Endothelial cell (in vitro differentiated cells): ENCODE measurements at places on chromosomes 11 and 22.

- H3K4me3 ChIP-seq: no peak overlapping the region
- no peak for DNase-seq
- no peaks in the 10 kb centered on the region for H3K36me3 ChIP-seq
- no peaks in the 10 kb centered on the region for H3K4me1 ChIP-seq
These were observed 119.2 kb downstream of the PHF21B start for GRCh38 chr22:44890416-44891292.

GRCh38 chr11:31237819-31238760 lies 131.4 kb downstream of the DCDC1 start:
- H3K27me3 ChIP-seq: no peaks in the 10 kb centered on the region
- no peak for DNase-seq
- H3K27ac ChIP-seq: peak overlapping the region; percentile 75
- H3K36me3 ChIP-seq: no peaks in the 10 kb centered on the region
- no peak overlapping the region for H3K4me3 ChIP-seq
- peaks cover 5% of the 10 kb centered on the region for H3K4me1 ChIP-seq

DNA sequence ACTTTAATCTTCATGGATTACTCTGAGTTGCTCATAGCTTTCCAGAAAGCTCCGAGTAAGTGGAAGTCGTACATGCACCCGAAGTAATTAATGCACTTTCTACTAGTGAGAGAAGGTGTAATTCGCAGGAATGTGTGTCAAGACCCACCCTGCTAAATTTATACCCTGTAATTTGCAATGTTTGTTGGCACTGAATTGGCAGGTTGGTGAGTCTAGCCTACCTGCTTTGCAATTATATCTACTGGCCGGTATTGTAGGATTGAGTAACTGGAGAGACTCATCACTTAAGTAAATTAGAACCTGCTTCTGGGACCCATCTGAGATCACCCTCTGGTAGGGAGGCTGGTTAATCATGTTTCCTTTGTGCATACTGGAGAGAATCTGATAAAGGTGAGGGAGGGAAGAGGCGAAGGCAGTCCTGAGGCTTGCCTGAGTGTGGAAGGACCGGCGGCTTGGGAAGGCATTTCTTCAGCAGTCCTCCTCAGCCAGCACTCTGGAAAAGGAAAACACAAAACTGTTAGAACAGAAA lies 63.3 kb downstream of the LDLRAD3 start:
- H3K27me3 ChIP-seq: peaks cover 3% of the 10 kb centered on the region
- H3K4me3 ChIP-seq: no peak overlapping the region
- no peak overlapping the region for H3K27ac ChIP-seq
- no peak for DNase-seq
- H3K4me1 ChIP-seq: peaks cover 13% of the 10 kb centered on the region

- DNase-seq: peak; percentile 20
- H3K4me1 ChIP-seq: peaks cover 23% of the 10 kb centered on the region
- peak overlapping the region; percentile 89 for H3K27ac ChIP-seq
- peaks cover 8% of the 10 kb centered on the region for H3K36me3 ChIP-seq
- H3K4me3 ChIP-seq: peak overlapping the region; percentile 98
These were observed 1.1 kb upstream of the PITPNB start for GRCh38 chr22:27919942-27920755.

- H3K27me3 ChIP-seq: no peaks in the 10 kb centered on the region
- no peak for DNase-seq
- no peaks in the 10 kb centered on the region for H3K36me3 ChIP-seq
- H3K27ac ChIP-seq: no peak overlapping the region
- H3K4me3 ChIP-seq: no peak overlapping the region
These were observed 72.4 kb downstream of the ZNRF3 start for GRCh38 chr22:28955817-28956216.

DNA sequence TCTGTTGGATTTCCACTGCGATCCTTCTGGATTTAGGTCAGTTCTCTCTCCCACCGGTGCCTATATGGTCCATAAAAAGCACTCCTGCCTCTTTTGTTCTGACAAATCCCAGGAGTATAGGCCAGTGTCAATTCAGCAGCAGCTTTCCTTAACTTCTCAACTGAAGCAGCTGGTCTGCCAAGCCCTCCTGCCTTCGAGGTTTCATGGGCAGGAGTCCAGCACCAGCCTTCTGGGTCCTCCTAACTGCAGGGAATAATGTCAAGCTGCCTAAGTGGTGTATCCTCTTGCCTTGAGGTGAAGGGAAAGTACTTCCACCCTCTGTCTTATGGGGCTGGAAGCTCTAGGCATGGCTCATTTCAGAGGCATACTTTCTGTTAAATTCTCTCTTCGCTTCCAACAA lies 149.4 kb upstream of the NCAM1 start:
- peaks cover 6% of the 10 kb centered on the region for H3K27me3 ChIP-seq
- DNase-seq: no peak
- peaks cover 5% of the 10 kb centered on the region for H3K4me1 ChIP-seq
- no peak overlapping the region for H3K27ac ChIP-seq

- DNase-seq: no peak
- H3K27ac ChIP-seq: no peak overlapping the region
- H3K4me1 ChIP-seq: no peaks in the 10 kb centered on the region
- H3K27me3 ChIP-seq: no peaks in the 10 kb centered on the region
These were observed 36.4 kb downstream of the DEPDC5 start for GRCh38 chr22:31790240-31790639.

GRCh38 chr22:20646415-20646814 lies 127.5 kb upstream of the SERPIND1 start:
- peaks cover 7% of the 10 kb centered on the region for H3K4me1 ChIP-seq
- H3K4me3 ChIP-seq: no peak overlapping the region
- H3K36me3 ChIP-seq: peaks cover 4% of the 10 kb centered on the region
- no peak for DNase-seq
- no peak overlapping the region for H3K27ac ChIP-seq

- no peak overlapping the region for H3K27ac ChIP-seq
- H3K36me3 ChIP-seq: no peaks in the 10 kb centered on the region
- no peak overlapping the region for H3K4me3 ChIP-seq
- H3K4me1 ChIP-seq: no peaks in the 10 kb centered on the region
- no peak for DNase-seq
- no peaks in the 10 kb centered on the region for H3K27me3 ChIP-seq
These were observed 55.0 kb upstream of the ZBTB44 start for GRCh38 chr11:130369713-130370112.

GRCh38 chr11:120034881-120035630 lies 102.9 kb downstream of the TRIM29 start:
- no peak overlapping the region for H3K27ac ChIP-seq
- H3K27me3 ChIP-seq: peaks cover 5% of the 10 kb centered on the region
- peaks cover 4% of the 10 kb centered on the region for H3K4me1 ChIP-seq
- no peak overlapping the region for H3K4me3 ChIP-seq

- peaks cover 35% of the 10 kb centered on the region for H3K4me1 ChIP-seq
- DNase-seq: no peak
- peaks cover 4% of the 10 kb centered on the region for H3K27me3 ChIP-seq
- H3K27ac ChIP-seq: no peak overlapping the region
- peaks cover 33% of the 10 kb centered on the region for H3K36me3 ChIP-seq
These were observed 14.7 kb upstream of the PDE2A start for GRCh38 chr11:72688929-72689328.

DNA sequence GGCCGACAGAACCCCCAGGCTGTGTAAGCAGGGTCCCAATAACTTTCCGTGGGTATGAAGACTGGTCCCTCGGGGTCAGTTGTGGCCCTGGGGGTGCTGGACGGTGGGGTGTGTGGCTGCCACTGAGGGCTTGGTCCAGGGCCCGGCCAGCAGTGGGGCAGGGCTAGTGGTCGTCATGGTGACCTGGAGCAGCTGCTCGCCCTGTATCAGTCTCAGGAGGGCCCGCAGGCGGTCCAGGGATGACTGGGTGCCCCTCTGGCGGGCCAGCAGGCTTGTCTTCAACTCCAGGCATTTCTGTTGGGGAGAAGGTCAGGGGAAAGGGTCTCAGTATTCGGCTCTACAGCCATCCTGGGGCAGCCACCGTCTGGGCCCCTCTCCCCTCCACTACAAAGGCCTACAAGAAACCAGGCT lies 126.8 kb downstream of the PHF21B start:
- no peak overlapping the region for H3K4me3 ChIP-seq
- no peak overlapping the region for H3K27ac ChIP-seq
- no peaks in the 10 kb centered on the region for H3K4me1 ChIP-seq
- H3K36me3 ChIP-seq: peaks cover 4% of the 10 kb centered on the region
- no peak for DNase-seq

DNA sequence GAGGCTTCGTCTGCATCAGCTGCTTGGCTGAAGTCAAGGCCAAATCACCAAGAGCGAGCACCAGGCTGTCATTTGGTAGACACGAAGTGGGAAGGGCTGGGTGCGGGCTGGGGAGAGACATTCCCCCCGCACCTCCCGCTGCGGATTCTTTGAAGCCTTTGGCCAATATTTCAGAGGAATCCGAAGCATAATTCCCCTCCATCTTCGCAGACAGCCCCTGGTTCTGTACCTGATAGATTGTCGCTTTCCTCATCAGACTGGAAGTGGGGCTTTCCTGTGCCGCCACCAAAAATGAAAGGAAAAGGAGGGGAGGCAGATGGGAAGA lies 15.3 kb downstream of the BLID start:
- peaks cover 21% of the 10 kb centered on the region for H3K4me1 ChIP-seq
- H3K27ac ChIP-seq: peak overlapping the region; percentile 66
- no peaks in the 10 kb centered on the region for H3K36me3 ChIP-seq
- DNase-seq: peak; percentile 11
- H3K4me3 ChIP-seq: no peak overlapping the region
- H3K27me3 ChIP-seq: peaks cover 1% of the 10 kb centered on the region

DNA sequence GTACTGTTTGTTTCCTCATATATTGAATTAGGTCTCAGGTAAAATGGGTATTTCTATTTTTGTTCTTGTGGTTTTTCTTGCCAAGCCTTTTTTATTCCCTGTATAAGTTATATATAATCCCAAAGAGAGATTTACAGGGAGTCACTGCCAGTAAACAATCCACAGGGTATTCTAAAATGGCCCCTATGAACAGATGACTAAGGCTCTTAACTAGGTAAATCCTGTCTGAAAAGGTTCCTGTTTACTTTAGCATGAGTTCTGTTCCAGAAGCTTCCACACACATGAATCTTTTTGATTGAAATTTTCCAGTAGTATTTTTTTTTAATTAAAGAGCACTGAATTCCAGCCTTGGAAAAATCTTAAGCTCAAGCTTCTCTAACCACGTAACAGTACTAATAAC lies 552.8 kb upstream of the CCDC179 start:
- no peaks in the 10 kb centered on the region for H3K36me3 ChIP-seq
- H3K27me3 ChIP-seq: no peaks in the 10 kb centered on the region
- H3K4me1 ChIP-seq: peaks cover 10% of the 10 kb centered on the region
- no peak overlapping the region for H3K27ac ChIP-seq
- no peak overlapping the region for H3K4me3 ChIP-seq

- H3K4me3 ChIP-seq: no peak overlapping the region
- H3K36me3 ChIP-seq: no peaks in the 10 kb centered on the region
- H3K27ac ChIP-seq: no peak overlapping the region
- DNase-seq: no peak
- peaks cover 21% of the 10 kb centered on the region for H3K4me1 ChIP-seq
These were observed 519.6 kb downstream of the SOX6 start for GRCh38 chr11:15836795-15837194.

- H3K4me1 ChIP-seq: peaks cover 17% of the 10 kb centered on the region
- no peaks in the 10 kb centered on the region for H3K36me3 ChIP-seq
- DNase-seq: no peak
- no peak overlapping the region for H3K27ac ChIP-seq
These were observed 4.6 kb downstream of the ST3GAL4 start for GRCh38 chr11:126360049-126360446.

- H3K4me1 ChIP-seq: peaks cover 3% of the 10 kb centered on the region
- H3K27me3 ChIP-seq: no peaks in the 10 kb centered on the region
- no peak overlapping the region for H3K27ac ChIP-seq
- no peak overlapping the region for H3K4me3 ChIP-seq
These were observed 22.5 kb upstream of the SEPTIN5 start for GRCh38 chr22:19691721-19692341.

DNA sequence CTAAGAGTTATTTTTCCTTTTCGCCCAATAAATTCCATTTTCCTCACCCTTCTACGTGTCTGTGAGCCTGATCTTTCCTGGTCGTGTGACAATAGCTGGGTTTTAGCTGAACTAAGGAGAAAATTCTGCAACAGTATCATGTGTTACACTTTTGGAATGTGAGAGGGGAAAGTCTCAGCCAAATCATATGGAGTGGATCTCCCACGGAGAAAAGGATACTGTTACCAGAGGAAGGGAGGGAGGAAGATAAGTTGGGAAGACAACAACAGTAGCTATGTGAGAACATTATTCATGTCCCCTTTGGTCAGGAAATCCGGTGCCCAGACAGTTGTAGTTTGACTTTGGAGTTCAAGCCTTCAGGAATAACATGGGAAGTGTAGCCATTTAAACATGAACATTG lies 584.0 kb upstream of the RAG2 start:
- peaks cover 4% of the 10 kb centered on the region for H3K4me1 ChIP-seq
- DNase-seq: no peak
- no peak overlapping the region for H3K27ac ChIP-seq

- no peaks in the 10 kb centered on the region for H3K27me3 ChIP-seq
- H3K4me1 ChIP-seq: no peaks in the 10 kb centered on the region
- H3K36me3 ChIP-seq: no peaks in the 10 kb centered on the region
- no peak overlapping the region for H3K4me3 ChIP-seq
- H3K27ac ChIP-seq: no peak overlapping the region
These were observed 1297.5 kb downstream of the LRRC4C start for GRCh38 chr11:40161854-40162410.

DNA sequence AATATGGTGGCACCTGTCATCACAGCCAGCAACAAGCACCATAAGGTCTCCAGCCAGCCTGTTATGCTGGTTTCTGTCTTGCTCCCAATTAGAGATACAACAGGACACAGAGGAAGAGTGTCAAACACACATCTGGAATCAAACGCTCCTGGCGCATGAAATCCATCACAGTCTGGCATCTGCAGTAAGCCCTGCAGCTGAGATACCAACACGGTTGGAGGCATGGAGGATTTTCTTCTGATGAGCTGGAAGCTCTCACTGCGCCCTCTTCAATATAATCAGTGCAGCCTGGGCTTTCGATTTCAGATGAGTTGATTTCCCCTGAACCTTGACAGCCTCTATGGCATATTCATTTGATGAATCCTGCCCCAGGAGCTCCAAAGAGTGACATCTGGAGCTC lies 27.8 kb upstream of the CARS1 start:
- H3K27me3 ChIP-seq: peaks cover 6% of the 10 kb centered on the region
- no peaks in the 10 kb centered on the region for H3K4me1 ChIP-seq
- peaks cover 7% of the 10 kb centered on the region for H3K36me3 ChIP-seq
- H3K4me3 ChIP-seq: no peak overlapping the region

- peaks cover 4% of the 10 kb centered on the region for H3K36me3 ChIP-seq
- no peak for DNase-seq
- no peak overlapping the region for H3K4me3 ChIP-seq
- H3K27ac ChIP-seq: peak overlapping the region; percentile 97
- H3K27me3 ChIP-seq: peaks cover 9% of the 10 kb centered on the region
These were observed 10.4 kb downstream of the MPZL3 start for GRCh38 chr11:118241764-118242098.

DNA sequence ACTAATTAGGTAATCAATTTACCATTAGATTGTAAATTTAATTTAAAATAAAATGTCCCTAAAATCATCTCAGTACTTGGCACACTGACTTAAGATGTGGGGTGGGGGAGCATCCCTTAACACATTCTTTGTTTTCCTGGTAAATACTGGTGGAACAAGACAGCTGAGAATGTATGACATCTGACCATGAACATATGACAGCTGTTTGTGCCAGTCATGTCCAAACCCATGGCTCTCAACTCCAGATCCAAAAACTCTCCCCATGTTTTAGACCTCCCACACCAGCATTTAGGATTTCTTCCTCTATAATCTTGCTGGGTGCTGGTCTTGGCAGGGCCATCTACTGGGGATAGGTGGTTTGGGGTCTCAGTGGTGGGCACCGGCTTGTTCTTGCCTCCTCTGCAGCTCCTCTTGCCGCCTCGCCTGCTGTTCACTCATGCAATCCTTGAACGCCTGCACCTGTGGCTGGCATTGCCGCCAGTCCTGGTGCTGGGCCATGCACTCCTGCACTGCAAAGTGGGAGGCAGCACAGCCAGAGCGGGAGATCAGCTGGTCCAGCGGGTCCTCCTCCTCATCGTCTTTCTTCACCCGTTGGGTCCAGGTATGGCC lies 3.8 kb downstream of the COA4 start:
- peaks cover 7% of the 10 kb centered on the region for H3K36me3 ChIP-seq
- H3K4me1 ChIP-seq: peaks cover 9% of the 10 kb centered on the region
- DNase-seq: no peak
- H3K4me3 ChIP-seq: no peak overlapping the region
- no peak overlapping the region for H3K27ac ChIP-seq
